ENCODE measurements at places on chromosomes 1 and 21. TPM values are rescaled to one million over a fixed set of nuclear protein-coding genes. Genes with fewer than 3 reads are reported as not detected.

The NGF gene
- not detected for total RNA-seq

The VANGL2 gene
- 11.1 TPM for total RNA-seq

The CASQ2 gene
- 0.49 TPM for total RNA-seq

The PLA2G2F gene
- not detected for total RNA-seq

The LCE2B gene
- total RNA-seq: not detected

The OR2M2 gene
- not detected for total RNA-seq

The RAB7B gene
- total RNA-seq: not detected

DNA sequence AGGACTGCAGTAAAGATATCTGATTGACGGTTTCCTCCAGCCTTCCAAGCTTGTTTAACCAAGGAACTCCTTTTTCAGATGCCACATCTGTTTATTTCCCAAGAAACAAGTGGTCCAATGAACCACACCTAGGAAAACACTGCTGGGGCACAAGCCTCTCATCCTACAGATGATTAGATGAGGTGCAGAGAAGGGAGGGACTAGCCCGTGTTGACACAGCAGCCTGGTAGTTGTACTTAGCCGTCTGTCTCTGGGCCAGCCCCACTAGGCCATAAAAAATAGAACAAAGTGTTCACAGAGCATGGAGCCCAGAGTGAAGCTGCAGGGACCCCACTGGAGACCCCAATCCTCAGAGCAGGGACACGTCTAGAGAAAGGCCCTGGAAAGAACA lies 32.1 kb downstream of the LRP8 start:
- H3K4me3 ChIP-seq: no peak overlapping the region
- H3K4me1 ChIP-seq: peaks cover 38% of the 10 kb centered on the region
- DNase-seq: no peak
- no peaks in the 10 kb centered on the region for H3K36me3 ChIP-seq
- no peaks in the 10 kb centered on the region for H3K27me3 ChIP-seq
- H3K27ac ChIP-seq: no peak overlapping the region

GRCh38 chr1:39969048-39969447 lies 14.1 kb downstream of the MFSD2A start:
- peaks cover 54% of the 10 kb centered on the region for H3K36me3 ChIP-seq
- H3K27ac ChIP-seq: no peak overlapping the region
- H3K4me3 ChIP-seq: no peak overlapping the region
- no peak for DNase-seq

DNA sequence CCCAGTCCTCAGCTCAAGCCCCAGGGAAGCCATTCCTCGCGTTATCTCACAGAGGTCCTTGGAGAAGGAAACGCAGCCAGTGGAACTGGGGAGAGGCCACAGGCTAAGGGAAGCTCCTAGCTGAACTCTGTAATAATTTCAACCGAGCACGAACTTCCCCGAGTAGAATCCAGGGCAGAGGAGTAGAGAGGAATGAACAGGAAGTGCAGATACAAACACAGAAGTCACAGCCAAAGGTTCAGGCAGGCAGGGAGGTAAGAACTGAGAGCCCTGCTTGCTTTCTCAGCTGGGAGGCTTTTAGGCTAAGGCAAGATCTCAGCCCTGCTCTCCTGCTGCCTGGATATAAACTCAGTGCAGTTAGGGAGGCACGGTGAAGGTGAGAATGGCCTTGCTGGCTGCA lies 23.7 kb downstream of the WARS2 start:
- H3K27me3 ChIP-seq: no peaks in the 10 kb centered on the region
- no peaks in the 10 kb centered on the region for H3K4me1 ChIP-seq
- H3K4me3 ChIP-seq: no peak overlapping the region
- no peak for DNase-seq
- H3K36me3 ChIP-seq: no peaks in the 10 kb centered on the region

- peak overlapping the region; percentile 14 for H3K27ac ChIP-seq
- no peak overlapping the region for H3K4me3 ChIP-seq
- H3K4me1 ChIP-seq: peaks cover 24% of the 10 kb centered on the region
These were observed 80.3 kb upstream of the ARTN start for GRCh38 chr1:43853161-43853921.

GRCh38 chr1:244224487-244225430 lies 173.7 kb downstream of the ZBTB18 start:
- no peak overlapping the region for H3K27ac ChIP-seq
- no peak for DNase-seq
- H3K4me3 ChIP-seq: no peak overlapping the region
- no peaks in the 10 kb centered on the region for H3K4me1 ChIP-seq
- no peaks in the 10 kb centered on the region for H3K36me3 ChIP-seq

DNA sequence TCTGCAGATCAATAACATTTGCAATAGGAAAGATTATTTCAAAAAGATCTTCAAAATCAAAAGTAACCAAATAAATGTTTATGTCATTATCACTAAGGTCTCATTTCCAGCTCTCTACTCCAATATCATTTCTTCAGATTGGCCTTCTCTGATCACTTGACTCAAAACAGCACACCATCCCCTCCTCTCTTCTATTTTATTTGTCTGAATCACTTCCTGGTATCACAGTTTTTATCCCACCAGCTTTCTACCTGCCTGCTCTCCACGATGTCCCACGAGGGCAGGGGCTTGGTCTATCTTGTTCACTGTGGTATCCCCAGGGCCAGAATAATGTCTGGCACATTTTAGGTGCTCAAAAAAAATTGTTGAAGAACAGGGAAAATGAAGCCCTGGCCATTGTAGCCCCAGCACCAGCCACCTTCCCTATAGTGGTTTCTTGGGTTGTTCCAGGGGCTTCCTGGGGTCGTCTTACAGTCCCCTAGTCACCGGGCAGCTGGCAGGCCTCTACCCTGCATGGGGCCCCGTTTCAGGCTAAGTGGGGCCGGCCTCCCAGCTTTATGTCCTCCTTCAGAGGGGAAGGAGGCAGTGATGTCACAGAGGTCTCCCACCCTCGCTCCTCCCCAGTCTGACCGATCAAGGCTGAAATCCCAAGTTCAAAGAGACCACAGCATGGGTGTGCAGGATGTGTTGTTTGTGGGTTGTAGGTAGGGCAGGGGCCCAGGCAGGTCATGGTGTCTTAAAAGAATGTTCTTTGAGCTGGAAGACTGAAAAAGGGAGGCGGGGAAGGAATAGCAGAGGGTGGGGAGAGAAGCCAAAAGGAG lies 3.5 kb upstream of the PADI1 start:
- H3K4me1 ChIP-seq: peaks cover 9% of the 10 kb centered on the region
- H3K27ac ChIP-seq: no peak overlapping the region
- no peak overlapping the region for H3K4me3 ChIP-seq
- H3K27me3 ChIP-seq: peaks cover 12% of the 10 kb centered on the region
- DNase-seq: no peak

DNA sequence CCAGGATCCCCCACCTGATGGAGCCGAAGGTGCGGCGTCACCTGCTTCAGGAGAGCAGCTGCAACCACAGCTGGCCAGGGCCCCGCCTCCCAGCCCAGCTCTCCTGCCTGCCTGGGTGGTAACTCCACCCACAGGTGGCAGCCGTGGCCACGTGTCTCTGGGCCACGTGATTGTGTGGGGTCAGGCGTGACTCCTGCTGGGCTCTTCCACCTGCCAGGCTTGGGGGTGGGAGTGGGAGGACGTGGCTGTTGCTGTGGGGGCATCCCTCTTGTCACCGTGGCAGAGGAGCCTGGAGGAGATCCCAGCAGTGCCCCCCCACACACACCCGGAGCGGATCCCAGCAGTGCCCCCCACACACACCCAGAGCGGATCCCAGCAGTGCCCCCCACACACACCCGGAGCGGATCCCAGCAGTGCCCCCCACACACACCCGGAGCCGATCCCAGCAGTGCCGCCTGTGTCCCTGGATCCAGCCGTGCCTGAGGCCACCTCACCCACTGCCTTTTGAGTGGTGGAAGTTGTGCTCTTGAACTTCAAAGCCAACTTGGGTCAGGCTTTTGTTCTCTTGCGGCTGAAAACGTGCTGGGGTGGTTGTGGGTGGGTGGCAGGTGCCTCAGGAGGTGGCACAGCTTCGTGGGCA lies 32.2 kb downstream of the POFUT2 start:
- no peaks in the 10 kb centered on the region for H3K36me3 ChIP-seq
- H3K4me1 ChIP-seq: peaks cover 22% of the 10 kb centered on the region
- H3K27me3 ChIP-seq: peaks cover 7% of the 10 kb centered on the region
- H3K27ac ChIP-seq: no peak overlapping the region

DNA sequence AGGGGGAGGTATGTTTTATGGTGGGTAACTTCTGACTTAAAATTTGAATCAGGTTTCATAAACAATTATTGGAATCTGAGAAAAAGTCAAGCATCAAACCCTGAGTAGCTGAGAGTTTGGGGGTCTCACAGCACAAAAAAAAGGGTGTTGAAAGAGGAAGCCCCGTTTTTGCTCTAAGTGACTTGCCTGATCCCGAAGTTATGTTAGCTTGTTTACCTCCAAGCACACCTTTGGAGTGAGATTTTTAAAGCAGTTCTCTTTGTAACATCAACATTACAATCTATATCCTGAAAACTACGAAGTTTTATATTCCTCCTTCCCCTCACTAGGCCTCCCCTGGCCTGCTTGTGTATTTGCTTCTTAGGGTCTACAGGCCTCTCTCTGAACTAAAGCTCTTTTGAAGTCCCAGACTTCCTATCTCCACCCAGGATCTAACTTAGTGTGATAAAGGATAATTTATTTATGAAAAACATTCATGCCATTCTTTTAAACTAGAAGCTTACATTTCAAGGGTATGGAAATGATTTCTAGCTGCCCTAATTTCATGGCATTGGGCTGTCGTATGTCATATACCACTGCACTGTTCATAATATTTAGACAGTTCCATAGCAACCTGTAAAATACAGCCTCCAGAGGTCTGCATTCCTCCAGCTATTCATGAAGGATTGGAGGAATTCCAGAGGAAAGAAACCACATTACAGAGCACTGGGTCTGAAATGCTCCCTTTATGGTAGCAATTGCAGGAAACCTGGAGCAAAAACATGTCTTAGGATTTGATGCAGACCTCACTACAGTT lies 36.1 kb upstream of the RGS1 start:
- DNase-seq: peak; percentile 16
- H3K4me1 ChIP-seq: peaks cover 20% of the 10 kb centered on the region
- no peaks in the 10 kb centered on the region for H3K27me3 ChIP-seq
- H3K4me3 ChIP-seq: no peak overlapping the region
- H3K27ac ChIP-seq: peak overlapping the region; percentile 78

- no peak for DNase-seq
- H3K27ac ChIP-seq: no peak overlapping the region
- H3K4me3 ChIP-seq: no peak overlapping the region
- peaks cover 7% of the 10 kb centered on the region for H3K4me1 ChIP-seq
- peaks cover 18% of the 10 kb centered on the region for H3K27me3 ChIP-seq
These were observed 35.9 kb upstream of the KIF21B start for GRCh38 chr1:201059401-201059800.

- no peak overlapping the region for H3K4me3 ChIP-seq
- H3K27me3 ChIP-seq: no peaks in the 10 kb centered on the region
- H3K27ac ChIP-seq: no peak overlapping the region
These were observed 17.4 kb downstream of the ADARB1 start for GRCh38 chr21:45091550-45092322.

DNA sequence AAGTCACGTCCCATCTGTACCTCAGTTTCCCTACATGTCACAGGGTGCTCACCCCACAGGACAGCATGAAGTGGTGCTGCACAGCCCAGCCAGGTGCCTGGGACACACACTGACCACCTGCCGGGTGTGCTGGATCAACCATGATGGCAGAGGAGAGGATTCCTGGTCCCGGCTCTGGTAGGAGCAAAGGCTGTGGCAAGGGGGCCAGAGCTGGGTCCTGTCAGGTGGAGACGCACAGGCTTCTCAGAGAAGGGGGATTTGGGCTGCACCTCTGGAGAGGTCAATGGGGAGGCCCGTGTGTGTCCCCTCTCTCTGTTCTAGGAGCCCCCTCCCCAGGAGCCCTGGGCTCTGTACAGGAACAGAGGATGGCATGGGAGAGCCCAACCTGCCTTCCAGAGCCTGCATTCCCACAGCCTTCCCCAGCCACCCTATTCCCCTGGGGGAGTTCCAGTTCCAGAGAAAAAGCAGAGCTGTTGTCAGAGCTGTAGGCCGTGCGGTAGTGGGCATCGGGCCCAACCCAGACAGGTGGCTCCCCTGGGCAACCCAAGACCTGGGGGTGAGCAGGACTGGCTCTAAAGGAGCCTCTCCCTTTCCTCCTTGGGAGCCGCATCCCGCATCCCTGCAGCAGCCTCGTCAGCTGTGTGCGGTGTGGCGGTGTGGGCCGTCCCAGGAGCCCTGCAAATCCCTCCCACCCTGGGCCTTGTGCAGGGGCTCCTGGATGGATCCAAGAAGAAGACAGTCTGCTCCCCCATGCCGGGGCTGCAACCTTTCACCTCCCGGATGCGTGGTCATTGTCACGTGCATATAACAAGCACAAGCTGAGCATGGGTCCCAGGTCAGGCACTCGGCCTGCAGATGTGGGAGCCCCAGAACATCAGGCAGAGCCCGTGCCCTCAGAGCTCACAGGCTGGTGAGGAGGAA lies 2.9 kb upstream of the TFF3 start:
- H3K36me3 ChIP-seq: no peaks in the 10 kb centered on the region
- H3K27ac ChIP-seq: no peak overlapping the region
- no peak for DNase-seq
- H3K4me3 ChIP-seq: no peak overlapping the region
- H3K4me1 ChIP-seq: peaks cover 25% of the 10 kb centered on the region

DNA sequence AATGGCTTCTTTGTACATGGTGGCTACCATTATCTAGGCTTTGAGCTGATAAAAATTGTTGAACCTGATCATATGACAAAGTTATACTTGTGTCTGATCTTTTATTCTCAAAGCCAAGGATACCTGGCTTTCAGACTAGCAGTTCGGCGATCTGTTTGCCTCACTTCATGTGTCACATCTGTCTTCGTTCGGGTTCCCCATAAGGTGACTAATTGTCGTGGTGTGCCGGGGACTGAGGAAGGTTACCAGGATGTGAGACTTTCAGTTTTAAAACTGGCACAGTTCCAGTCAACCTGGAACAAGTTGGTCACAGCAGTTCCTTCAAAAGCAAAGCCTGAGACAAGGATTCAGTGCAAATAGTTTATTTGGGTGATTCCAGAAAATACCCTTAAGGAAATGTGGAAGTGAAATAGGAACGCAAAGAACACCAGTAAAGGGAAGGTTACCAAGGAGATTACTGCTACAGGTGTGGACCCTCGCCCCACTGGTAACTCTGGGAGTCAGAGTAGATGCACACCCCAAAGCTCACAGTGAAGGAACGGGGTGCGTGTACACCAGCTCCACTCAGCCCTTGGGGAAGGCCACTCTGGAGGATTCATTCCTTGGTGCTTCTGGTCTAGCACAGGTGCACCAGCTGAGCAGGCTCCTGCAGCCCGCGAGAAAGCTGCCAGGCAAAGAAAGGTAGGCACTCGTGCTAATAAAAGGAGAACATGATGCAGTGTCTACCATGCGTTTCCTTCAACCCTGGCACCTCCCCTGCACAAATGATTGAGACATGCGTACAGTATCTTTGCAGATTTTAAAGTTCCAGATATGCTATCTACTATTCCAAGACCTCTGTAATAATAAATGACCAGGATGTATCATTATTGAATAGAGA lies 69.0 kb downstream of the VWA5B1 start:
- no peaks in the 10 kb centered on the region for H3K36me3 ChIP-seq
- H3K4me3 ChIP-seq: no peak overlapping the region
- H3K27me3 ChIP-seq: peaks cover 1% of the 10 kb centered on the region

DNA sequence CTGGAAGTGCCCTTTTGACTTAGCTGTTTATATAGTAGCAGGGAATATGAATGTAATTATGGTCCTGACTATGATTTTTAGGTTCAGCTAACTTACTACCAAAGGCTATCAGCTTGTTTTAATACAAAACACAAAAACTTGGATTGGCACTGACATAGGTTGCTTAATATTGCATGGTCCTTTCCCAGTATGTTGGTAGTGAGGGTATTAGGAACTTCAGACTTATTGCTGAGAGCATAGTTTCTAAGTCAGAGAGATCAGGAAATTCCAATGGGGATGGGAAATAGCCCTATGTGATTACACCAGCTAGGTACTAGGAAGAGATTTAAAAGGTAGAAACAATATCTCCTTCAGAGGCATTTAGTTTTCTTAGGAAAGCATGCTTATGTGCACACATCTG lies 7.7 kb downstream of the ARID1A start:
- H3K27ac ChIP-seq: no peak overlapping the region
- H3K27me3 ChIP-seq: no peaks in the 10 kb centered on the region
- H3K4me3 ChIP-seq: no peak overlapping the region
- H3K4me1 ChIP-seq: peaks cover 83% of the 10 kb centered on the region
- DNase-seq: no peak
